Sciatic nerve (tissue), 2 donors: ENCODE measurements at places on chromosomes 4 and X.

DNA sequence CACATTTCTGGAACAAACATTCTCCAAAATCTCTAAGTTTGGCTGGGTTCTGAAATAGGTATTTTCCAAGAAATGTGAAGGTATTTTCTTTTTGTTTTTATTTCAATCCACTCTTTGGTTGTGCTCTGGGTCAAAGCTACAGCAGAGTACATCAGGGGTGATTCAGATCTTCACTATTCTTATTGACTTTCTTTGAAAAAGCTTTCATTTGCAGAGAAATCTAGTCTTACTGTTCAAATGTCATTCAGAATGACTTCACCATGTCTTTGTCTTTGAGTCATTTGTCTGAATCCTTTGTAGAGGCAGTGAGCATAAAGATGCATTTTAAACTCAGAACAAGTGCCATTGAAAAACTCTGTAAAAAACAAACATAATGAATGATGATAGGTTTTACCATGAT lies 547.2 kb upstream of the ADGRL3 start:
- DNase-seq = no peak

GRCh38 chr4:86961605-86962295 lies 26.9 kb downstream of the AFF1 start:
- no peak for DNase-seq

DNA sequence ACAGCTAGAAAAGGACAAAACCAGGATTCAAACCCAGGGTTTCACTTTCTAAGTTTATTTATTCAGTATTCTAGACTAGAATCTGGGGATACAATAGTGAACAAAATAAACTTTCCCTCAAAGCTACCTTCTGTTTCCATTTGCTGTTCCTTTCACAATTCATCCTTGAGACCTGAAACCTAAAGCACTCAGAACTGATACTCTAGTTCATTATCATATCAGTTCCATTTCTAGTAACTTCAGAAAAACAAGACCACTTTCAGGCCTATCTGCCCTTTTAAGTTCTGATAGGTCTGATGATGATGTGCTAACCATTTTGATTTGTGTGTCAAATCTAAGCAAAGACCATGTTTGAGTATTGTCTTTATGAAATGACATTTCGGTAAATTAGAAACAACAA lies 7.8 kb upstream of the XK start:
- no peak for DNase-seq

GRCh38 chr4:147787204-147787603 lies 55.3 kb downstream of the ARHGAP10 start:
- DNase-seq = no peak

- DNase-seq = no peak
Observed at GRCh38 chrX:465418-466215, 78.9 kb upstream of the PPP2R3B start.
